Stimulated activated CD8-positive, alpha-beta memory T cell treated with anti-CD3 and anti-CD28 coated beads, Interleukin-4, amount 100 ng/mL, for 1 hour (primary cell): ENCODE measurements at places on chromosomes 1 and 21.

GRCh38 chr1:21254335-21254951 is 35.8 kb downstream of the ECE1 start:
- no peak for DNase-seq

DNA sequence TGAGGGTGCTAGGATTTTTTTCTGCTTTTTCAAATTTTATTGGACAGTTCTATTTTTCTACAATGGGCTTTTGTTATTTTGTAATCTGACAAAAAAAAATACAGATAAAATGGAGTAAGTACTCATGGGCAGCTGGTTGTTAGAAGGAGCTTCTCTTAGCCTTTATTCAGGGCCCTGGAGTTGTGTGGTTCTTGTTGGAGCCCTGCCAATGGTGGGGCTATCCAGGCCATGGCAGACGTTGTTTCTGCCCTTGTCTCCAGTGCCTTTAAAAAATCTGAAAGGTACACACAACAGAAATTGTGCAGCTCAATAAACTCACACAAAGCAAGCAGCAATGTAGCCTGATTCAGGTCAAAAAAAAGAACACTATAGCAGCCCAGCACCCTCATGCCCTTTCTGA is 153.5 kb upstream of the GALNT2 start:
- DNase-seq: no peak

DNA sequence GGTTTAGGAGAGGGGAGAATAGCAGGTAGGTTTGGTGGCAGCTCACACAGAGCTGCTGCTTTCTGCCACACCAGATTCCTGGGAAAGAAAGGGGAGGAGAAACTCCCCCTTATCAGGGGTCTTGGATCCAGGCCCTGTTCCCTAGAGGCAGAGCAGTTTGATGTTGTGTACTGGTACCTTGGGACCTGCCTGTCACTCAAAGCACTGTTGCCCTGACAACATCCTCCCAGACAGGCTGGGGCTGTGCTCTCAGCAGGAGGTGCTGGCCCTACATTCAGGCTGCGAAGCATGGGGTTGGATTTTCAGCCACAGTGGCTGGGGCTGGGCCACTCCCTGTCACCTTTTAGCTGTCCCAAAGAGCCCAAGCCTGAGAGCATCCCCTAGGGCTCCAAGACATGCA is 188.0 kb downstream of the GRIK3 start:
- no peak for DNase-seq

- DNase-seq: no peak
Measured at GRCh38 chr1:145747398-145748247, 28.3 kb downstream of the CD160 start.

DNA sequence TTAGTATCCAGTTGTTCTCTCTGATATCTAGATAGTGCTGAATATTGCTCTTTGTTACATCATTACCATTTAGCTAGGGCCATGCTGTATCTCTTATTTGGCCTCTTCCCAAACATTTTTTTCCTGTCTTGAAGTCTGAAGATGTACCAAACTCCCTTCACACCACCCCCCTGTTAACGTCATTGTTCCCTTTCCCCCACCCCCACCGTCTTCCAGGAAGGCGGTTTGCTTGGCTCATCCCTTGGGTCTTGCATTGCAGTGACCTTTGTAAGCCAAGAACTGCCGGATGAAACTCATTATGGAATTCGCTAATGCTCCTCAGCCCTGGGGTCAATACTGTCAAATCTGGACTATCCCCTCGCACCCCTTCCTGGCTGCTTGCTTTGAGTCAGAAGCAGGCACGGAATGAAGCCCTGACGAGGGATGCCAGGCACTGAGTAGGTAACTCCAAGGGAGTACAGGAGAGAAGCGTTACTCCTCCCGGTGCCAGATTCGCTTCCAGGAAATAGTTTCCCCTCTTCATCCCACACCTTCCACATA is 283.1 kb downstream of the TM2D1 start:
- DNase-seq: no peak

GRCh38 chr1:105343317-105343716 is 1593.6 kb downstream of the AMY1C start:
- DNase-seq: no peak

- DNase-seq: no peak
Measured at GRCh38 chr1:19340387-19340937, 28.3 kb downstream of the SLC66A1 start.

GRCh38 chr1:204619721-204620120 is 65.8 kb downstream of the LRRN2 start:
- no peak for DNase-seq

- no peak for DNase-seq
Measured at GRCh38 chr1:245588116-245588639, 433.4 kb downstream of the KIF26B start.

GRCh38 chr1:242546849-242547729 is 22.6 kb upstream of the PLD5 start:
- no peak for DNase-seq

- DNase-seq: no peak
Measured at GRCh38 chr1:156493742-156494141, 6.8 kb downstream of the MEF2D start.

- no peak for DNase-seq
Measured at GRCh38 chr21:26819740-26820324, 25.4 kb downstream of the ADAMTS1 start.

DNA sequence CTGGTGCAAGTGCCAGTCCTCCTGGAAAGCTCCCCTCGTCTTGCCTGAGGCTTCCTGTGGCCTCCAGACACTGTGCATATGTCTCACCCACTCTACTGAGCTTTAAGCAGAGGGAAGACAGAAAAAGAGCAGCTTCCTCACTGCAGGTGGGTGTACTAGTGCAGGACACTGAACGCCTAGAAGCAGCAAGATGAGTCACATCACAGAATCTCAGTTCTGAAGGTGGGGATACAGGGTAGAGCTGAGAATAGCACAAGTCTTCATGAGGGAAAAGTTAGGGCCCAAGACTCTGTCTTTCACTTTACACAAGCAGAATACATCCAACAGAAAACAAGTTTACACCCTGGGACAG is 37.4 kb downstream of the PCAT6 start:
- DNase-seq: no peak

GRCh38 chr21:31234936-31235335 is 109.1 kb downstream of the TIAM1 start:
- DNase-seq: no peak

GRCh38 chr1:75785320-75785982 is 605 bp upstream of the RABGGTB start:
- no peak for DNase-seq

GRCh38 chr1:43973981-43974442 is 748 bp upstream of the ATP6V0B start:
- no peak for DNase-seq

DNA sequence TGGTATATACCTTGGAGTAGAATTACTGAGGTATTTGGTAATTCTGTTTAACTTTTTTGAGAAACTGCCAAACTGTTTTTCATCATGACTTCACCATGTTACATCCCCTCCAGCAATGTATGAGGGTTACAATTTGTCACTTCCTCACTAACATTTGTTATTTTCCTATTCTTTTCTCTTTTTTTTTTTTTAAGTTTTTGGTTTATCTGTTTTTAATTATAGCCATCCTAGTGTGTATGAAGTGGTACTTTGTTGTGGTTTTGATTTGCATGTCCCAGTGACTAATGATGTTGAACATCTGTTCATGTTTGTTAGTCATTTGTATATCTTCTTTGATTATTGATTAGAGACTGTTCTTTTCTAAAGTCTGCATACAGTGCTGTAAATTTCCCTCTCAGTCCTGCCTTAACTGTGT is 147.3 kb downstream of the HS2ST1 start:
- no peak for DNase-seq

DNA sequence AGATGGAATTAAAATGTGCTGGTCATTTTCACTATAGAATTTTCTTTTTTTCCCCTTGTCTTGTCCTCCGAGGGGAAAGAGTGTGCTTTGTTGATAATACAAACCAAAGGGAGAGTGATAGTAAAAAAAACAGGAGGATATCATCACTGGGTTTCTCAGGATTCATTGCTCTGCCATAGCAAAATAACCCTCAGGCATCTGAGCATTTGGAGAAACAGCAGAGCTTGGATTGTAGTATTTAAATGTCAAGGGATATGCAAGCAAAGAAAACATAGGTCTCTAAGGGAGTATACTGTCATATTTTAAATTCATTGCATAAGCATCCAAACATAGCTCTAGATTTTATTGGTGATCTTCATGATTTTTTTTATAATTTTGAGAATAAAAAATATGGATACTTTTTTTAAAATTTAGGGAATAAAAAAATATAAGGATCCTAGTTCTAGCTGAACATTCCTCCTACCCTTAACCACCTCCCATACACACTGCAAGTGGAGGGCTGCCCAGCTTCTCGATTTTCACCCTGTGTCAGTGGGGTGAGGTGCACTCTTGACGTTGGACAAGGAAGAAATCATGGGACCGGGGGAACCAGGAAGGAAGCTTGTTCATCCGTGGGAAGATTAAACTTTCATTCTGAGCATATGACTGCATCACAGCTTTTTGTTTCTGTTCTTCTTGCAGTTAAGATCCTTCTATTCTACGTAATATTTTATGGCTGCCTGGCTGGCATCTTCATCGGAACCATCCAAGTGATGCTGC is 4.4 kb downstream of the ATP1B1 start:
- no peak for DNase-seq

DNA sequence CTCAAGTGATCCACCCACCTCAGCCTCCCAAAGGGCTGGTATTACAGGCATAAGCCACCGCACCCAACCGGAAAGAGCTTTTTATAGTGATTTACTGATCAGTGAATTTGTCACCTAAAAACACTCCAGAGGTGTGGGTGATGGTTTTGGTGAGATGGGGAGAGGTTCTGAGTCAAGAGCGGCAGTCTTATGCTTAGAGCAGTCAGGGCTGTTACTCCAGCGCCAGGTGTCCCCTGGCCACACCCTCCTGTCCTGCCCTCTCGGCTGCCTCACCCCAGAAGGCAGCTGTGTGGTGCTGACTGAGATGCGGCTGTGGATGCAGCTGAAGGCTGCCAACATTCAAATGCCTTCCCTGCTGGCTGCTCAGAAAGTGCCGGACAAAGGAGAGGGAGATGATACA is 94.5 kb upstream of the LPGAT1 start:
- DNase-seq: no peak

DNA sequence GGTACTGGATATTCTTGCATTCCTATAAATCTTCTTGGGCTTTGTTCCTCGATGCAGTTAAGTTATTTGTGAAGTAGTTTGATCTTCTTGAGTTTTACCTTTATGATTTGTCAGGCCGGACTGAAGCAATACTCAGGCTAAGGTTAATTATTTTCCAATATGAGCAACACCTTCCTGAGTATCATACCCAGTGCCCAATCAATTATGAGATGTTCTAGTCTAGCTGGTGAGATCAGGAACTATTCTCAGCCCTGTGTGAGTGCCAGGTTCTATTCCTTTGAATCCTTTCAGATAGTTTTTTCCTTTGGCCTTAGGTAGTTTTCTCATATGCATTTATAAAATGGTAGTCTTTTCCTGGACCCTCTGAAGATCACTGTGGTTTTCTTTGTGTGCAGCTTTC is 92.5 kb downstream of the SCMH1 start:
- DNase-seq: no peak

- DNase-seq: no peak
Measured at GRCh38 chr1:34806396-34806795, 13.6 kb downstream of the GJA4 start.

DNA sequence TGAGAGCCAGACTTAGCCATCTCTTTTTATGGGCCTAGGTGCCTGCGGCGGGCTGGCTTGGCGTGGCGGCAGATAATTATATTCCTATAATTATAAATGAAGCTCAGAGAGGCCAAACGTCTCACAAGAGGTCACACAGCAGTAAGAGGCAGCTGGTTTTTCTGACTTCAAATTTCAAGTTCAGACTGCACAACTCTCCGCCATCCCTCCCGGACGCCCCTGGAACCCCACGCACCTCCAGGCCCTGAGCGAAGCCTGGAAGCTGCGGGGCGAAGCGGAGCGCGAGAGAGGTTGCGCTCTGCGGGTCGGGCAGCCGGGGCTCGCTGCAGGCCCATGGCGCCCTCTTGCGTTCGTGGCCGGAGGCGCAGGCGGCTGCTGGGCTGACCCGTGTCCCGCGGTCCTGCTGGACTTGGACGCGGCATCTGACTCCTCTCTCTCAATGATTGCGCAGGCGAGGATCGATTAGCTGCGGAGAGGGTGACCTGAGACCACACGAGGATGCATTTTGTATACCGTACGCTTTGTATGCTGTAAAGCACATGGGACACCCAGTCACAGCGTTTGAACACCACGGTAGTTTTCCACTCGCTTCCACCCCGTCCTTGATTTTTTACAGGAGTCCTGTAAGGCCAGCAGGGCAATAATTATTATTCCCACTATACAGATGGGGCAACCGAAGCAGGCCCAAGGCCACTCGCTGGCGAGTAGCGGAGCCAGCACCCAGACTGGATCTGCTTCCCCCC is 272.7 kb downstream of the FOXD2 start:
- peak; percentile 15 for DNase-seq

- no peak for DNase-seq
Measured at GRCh38 chr1:108048301-108049177, 83.6 kb upstream of the VAV3 start.

GRCh38 chr1:220979371-220979770 is 100.1 kb downstream of the HLX start:
- no peak for DNase-seq

- DNase-seq: no peak
Measured at GRCh38 chr1:210072129-210072528, 134.1 kb downstream of the SYT14 start.

- no peak for DNase-seq
Measured at GRCh38 chr1:237774246-237774645, 116.5 kb downstream of the ZP4 start.
